ENCODE measurements at places on chromosomes 2 and 18.

DNA sequence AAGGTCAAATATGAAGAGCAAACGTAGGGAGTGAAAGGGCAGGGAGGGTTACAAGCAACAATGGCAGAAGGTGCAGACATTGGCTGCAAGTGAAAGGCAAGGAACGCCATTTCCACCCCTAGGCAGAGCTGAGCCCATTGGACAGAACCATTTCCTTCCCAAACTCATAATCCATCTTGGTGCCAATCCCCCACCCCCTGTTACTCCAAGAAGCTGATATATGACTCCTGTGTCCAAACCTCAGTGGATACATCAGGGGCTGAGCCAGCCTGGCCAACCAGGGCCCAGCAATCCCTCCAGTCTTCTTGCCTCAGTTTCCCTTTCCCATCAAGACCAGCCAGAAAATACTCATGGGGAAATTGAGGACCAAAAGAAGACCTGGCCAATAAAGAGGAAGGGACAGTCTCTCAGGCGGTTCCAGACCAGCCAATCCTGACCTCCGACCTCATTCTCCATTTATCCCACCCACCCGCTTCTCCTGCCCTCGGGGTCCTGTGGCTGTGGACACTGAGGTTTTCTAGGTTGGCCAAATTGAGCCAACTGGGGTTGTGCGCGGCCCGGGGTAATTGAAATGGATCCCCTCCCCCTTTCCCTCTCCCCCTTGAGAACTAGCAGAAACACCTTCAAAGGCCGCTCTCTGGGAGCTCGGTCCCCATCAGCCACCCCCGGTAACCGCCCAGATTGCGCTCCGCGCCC, 24.8 kb downstream of the TNS1 start:
- DNase-seq, result no peak

- DNase-seq, result no peak
Observed at GRCh38 chr2:191125646-191126045, 25.1 kb downstream of the STAT4 start.

GRCh38 chr18:392928-393573, 107.5 kb downstream of the COLEC12 start:
- no peak for DNase-seq

DNA sequence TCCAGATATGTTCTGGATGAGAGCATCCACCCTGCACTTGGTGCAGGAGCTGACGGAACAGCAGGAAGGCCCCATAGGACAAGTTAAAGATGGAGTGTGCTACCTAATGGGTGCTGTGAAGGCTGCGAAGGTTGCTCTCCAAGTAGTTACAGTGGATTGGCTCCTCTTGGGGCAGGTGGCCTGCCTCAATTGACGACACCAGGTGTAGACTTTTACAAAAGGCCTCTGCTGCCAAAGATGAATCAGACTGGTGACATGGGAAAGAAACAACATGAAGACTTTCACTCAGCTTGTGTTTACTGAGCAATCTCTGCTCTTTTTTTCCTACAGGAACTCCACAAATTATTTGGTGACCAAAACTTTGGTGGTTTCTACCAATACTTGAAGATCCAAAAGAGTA, 437.7 kb downstream of the PLCL1 start:
- DNase-seq, result no peak

DNA sequence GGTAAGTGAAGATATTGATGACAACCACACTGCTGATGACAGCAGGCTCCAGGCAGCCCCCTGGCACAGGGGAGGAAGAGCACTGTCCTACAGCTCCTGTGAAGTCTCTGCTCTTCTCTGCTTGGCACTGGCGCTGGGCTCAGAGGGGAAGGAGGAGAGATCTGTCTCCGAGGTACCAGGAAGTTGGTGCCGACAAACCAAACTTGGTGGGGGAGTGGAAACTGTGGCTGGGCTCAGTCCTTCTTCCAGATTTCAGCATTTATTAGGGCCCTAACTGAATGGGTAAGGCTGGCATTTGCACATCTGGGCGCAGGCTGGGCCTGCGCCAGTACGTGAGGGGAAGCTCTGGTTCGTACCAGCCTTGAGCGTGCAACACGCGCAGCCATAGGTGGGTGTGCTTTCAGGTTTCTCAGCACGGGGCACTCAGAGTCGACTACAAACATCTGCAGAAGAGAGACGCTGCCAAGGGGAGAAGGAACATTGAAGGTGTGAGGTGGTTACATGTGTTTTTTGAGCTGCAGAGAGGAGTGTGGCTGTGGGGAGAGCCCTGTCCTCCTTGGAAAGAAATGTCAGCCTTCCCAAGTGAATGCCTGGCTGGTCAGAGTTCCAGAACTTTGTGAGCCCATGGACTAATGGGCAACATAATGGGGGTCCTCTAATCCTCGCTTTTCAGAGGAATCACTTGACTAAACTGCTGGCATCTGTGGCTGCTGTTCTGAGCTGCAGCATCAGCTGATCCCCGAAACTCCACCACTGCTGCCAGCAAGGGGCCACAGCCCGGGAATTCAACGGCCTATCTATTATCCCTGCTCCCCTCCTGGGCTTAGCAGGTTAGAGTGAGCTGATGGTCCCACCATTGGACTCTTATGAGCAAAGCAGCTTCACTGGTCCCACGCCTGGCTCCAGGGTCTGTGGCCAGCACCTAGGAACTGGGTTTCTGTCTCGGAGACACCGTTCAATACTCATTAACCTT, 55.2 kb upstream of the SEMA4C start:
- DNase-seq, result no peak

- no peak for DNase-seq
Observed at GRCh38 chr2:53829273-53829979, 30.3 kb downstream of the GPR75 start.

DNA sequence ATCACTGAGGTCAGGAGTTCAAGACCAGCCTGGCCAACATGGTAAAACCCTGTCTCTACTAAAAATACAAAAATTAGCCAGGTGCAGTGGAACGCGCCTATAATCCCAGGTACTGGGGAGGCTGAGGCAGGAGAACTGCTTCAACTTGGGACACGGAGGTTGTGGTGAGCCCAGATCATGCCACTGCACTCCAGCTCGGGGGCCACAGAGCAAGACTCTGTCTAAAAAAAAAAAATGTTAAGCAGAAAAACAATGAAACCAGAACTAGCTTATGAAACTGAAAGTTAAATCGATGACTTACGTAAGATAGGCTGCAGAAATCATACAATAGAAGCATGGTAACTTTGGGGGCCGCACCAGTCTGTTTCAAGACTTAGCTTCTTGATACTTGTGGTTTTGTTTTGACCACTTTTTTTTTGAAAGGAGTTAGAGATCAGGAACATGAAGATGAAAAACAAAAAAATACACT, 6.2 kb upstream of the GPR155 start:
- no peak for DNase-seq

DNA sequence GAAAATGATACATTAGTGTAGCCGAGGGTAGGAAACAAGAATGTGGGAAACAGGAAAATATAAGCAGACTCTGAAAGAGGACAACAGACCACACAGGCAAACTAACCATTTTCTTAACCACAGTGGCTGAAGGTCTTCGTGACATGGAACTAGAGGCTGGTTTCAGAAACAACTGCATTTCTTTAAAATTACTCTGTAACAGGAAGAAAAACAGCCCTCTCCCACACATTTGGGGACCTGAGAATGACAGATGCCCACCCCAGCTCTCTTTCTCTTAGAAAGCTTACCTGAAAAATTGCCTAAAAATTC, 13.8 kb upstream of the SLC25A52 start:
- no peak for DNase-seq

GRCh38 chr2:19899985-19900930, 1.5 kb downstream of the TTC32 start:
- no peak for DNase-seq

DNA sequence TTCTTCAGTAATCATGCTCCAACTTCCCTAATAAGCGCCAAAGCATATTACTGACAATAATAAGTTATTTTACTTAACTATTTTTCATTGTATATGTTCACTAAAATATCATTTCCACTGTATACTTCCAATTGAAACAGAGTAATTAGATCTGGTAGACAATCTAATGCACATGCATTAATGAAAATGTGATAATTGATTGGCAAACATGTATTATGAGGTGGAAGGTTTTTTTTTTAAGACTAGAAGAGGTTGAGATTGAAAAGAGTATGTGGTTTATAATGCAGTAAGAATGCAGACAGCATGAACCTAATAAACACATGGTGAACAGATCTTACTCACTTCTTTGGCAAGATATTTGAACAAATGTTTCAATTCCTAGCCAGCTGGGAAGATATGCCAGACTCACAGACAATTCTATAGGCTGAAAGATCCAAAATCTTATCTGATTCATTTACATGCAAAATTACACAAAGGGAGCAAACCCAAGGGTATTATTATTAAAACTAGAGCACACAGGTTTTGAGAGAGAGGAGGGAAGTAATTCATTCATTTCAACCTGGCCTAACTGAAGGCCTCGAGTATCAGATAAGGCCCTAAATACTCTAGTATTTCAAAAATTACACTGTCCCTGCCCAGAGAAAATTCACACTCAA, 2.8 kb downstream of the NCKAP1 start:
- peak; percentile 52 for DNase-seq

DNA sequence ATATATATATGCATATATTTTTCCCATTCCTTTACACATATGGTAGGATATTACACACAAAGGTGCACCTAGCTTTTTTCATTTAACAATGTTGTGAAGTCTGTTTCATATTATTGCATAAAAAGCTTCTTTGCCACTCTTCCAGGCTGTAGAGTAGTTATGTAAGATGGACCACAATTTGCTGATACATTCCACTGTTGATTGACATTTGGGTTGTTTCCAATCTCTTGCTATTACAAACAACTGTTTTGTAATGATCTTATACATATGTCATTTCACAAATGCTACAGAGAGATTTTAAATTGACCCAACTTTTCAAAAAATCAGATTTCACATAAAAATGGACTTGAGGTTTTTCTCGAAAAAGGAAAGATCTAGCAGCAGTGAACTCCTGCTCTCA, 301.4 kb downstream of the CDCA7 start:
- peak; percentile 24 for DNase-seq

DNA sequence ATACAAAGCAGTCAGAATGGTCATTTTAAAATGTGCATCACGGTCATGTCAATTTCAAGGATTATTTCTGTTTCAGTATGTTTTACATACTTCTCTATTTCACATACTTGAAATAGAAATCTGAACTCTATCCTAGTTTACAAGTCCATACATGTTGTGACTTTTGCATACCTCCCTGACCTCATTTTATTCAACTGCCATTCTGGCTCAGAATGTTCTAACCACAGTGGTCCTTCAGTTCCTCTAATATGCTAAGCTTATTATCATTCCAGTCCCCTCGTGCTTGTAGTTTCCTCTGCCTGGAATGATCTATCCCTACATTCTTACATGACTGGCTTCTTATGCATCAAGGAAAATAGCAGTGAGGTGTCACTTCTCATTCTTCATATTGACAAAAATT, 295.6 kb downstream of the KIAA1328 start:
- no peak for DNase-seq

GRCh38 chr2:44358503-44358902, 2.8 kb downstream of the PREPL start:
- DNase-seq, result no peak

DNA sequence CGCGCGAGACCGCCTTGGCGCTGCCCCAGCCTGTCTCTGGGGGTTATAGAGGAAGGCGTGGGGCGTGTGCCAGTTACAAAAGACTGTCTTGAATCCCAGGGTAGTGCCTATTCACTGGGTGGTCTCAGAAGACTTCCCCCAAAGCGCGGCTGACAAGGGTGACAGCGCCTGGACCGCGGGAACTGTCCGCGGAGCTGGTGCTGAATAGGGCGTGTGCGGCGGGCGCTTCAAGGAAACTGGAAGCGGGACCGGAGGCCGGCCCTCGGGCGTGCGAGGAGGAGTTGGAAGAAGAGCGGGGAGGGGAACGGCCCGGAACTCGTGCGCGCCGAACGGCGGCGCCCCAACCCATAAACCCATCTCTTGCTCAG, 2.3 kb downstream of the EGR4 start:
- DNase-seq, result peak; percentile 34

DNA sequence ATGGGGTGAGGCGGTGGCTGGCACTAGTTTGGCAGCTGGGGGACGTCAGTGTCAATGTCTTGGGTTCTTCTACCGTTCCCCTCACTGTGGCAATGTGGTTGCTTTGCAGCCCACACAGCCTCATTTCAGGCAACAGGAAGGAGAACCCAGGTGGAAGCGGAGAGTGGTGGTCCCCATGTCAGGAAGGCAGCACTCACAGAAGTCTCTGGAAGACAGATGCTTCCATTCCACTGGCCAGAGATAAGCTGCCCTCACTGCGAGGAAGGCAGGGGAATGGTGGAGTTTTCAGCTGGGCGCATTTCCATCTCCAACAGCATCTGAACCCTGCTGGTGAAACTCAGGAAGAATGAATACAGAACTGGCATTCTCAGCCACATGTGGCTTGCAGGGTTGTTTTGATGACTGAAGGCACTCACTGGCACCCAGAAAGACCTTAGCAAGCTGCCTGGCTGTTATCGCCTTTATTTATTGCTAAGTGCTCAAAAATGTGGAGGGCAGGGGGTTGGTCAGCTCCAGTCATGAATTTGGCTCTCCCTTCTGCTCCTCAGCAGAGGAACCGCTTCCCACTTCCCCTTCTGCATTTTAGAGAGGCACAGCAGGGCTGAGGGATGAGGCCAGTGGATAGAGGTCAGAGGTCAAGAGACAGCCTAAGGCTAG, 19.4 kb downstream of the KCNIP3 start:
- peak; percentile 91 for DNase-seq

GRCh38 chr2:144133936-144134665, 385.8 kb downstream of the ZEB2 start:
- no peak for DNase-seq

- peak; percentile 10 for DNase-seq
Observed at GRCh38 chr2:207528980-207529329, 807 bp upstream of the CREB1 start.

DNA sequence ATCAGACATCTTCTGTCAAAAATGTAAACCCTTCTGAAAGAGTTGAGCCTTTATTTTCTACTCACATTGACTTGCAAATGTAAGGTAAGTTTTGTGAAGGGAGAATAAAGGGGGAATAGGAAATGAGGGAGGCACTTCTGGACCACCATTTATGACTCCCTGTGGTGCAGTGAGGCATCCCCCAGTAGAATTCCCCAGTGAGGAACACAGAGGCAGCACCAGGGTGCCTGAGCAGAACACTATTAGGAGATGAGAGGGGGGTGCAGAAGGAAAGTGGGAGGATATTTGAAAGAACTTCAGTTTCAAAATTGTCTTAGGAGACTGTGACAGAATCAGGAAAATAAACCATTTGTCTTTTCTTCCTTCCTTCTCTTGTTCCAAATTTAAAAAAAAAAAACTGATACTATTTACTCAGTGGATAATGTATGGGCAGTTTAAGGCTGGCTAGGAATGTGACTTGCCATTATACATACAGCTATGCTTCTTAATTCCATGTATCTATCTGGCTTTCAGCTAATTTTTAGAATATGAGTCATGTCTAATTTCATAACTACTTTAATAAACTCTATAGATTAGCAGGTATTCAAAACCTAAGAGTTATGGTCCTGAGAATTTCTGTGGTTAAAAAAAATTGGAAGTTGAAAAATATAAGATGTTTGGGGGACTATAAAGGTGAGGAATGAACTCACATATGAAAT, 478.1 kb upstream of the CHAC2 start:
- no peak for DNase-seq

GRCh38 chr18:74407888-74408287, 49.2 kb downstream of the DIPK1C start:
- no peak for DNase-seq
